Stimulated activated CD8-positive, alpha-beta memory T cell treated with anti-CD3 and anti-CD28 coated beads, Interleukin-12 subunit alpha, Interleukin-12 subunit beta, amount 100 ng/mL, for 1 hour (primary cell): ENCODE measurements at places on chromosomes 11 and 22.
A peak's percentile ranks its signal among the peaks of the same experiment; 100 is the strongest.

DNA sequence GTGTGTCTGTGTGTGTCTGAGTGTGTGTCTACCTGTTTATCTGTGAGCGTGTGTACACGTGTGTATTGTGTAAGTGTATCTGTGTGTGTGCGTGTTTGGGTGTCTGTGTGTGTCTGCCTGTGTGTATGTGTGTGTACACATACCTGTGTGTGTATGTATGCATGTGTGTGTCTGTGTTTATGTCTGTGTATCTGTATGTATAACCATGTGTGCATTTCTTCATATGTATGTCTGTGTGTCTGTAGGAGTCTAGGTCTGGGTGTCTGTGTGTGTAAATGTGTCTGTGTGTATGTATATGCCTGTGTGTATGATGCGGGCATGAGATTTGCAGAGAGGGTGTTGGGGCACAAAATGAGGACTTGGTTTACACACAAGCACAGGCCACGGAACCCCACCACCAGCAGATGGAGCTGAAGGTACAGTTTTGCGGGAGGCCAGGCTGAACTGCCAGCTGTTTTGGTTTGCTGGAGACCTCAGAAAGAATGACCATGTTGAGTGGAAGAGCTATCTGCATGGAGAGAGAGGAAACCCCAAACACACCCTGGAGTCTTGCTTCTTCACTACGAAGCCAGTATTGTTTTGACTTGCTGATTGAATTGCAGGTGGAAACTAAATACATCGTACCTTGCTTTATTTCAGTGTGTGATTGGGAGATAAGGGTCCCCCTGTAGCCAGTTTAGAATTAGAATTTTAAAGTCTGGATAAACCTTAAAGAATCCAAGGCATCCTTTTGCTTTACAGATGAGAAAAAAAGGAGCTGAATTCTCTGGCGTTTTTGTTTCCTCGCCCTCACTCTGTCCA is 497.2 kb downstream of the NTM start:
- no peak for DNase-seq

DNA sequence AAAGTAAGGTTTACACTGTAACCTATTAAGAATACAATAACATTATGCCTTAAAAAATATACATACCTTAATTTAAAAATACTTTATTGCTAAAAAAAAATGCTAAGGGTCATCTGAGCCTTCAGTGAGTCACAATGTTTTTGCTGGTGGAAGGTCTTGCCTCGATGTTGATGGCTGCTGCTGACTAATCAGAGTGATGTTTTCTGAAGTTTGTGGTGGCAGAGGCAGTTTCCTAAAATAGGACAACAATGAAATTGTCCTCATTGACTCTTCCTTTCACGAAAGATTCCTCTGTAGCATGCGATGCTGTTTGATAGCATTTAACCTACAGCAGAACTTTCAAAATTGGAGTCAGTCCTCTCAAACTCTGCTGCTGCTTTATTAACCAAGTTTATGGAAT is 97.6 kb downstream of the FAT3 start:
- DNase-seq = no peak

- DNase-seq = no peak
Observed at GRCh38 chr22:36244522-36245391, 5.4 kb upstream of the APOL2 start.

DNA sequence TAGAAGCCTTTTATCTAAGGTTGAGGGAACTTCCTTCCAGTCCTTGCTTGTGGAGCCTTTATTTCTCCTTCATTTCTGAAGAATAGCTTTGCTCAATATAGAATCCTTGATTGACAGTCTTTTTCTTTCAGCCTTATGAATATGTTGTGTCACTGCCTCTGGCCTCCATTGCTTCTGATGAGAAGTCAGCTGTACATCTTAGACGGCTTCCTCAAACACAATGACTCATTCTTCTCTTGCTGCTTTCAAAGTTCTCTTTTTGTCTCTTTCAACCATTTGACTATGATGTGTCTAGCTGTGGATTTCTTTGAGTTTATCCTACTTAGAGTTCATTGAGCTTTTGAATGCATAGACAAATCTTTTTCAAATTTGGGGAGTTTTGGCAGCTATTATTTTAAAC is 893.2 kb downstream of the BRD1 start:
- no peak for DNase-seq

GRCh38 chr11:118319337-118319707 is 14.8 kb downstream of the CD3E start:
- no peak for DNase-seq

- no peak for DNase-seq
Observed at GRCh38 chr11:107265591-107266121, 192.0 kb downstream of the CWF19L2 start.

- DNase-seq = no peak
Observed at GRCh38 chr11:122007601-122008071, 108.4 kb downstream of the BLID start.

DNA sequence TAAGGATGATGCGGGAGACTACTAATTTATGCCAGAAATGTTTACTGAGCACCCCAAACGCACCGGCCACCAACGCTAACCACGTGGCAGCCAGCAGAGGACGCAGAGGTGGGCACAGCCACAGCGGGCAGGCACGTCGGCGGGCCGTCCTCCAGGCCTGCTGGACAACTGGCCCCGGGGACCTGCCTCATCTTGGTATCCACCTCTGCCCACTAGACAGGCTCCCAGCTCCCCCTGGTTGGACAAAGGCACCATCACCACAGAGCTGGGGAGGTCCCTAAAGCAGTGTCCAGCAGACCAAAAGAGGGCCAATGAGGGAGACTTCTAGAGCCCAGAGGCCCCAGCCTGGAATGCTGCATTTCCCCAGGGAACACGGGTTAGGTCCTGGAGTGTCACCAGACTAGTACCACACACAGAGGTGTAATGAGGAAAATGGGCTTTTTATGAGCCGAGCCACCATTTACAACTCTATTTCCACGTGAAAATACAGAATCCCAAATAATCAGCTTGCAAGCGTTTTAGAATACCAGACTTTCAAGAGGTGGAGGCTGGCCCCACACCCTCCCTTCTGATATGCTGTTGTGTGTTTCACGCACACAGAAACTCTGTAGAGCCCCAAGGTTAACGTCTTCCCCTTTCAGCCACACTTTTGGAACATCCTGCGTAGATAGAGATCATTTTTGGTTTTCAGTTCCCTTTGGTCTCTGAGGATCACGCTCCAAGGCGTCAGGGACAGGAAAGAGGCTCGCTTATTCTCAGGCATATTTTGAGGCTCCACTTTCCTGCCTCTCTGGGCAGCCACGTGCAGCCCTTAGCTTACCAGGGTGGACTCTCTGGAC is 23.7 kb upstream of the BID start:
- no peak for DNase-seq

- DNase-seq = no peak
Observed at GRCh38 chr22:44928711-44929358, 81.0 kb downstream of the PHF21B start.

GRCh38 chr11:76083563-76084451 is 122.5 kb downstream of the WNT11 start:
- DNase-seq = no peak

- DNase-seq = no peak
Observed at GRCh38 chr11:64546600-64546999, 44.4 kb upstream of the SLC22A12 start.

DNA sequence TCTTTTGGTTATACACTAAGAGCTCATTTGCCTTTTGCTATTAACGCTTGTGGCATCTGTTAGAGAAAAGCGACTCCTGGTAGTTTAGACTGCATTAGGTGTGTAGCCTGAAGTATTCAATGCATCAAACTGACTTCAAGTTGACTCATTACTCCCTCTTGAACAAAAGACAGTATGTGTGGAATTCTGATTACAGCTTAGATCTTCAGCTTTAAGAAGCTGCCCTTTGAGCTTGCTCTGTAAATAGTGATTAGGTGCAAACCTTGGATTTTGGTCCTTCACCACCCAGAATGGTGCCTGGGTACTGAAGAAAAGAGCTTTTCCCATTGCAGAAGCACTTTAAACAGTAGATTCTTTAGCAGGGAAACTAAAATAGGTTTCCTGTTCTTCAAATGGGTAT is 62.1 kb downstream of the FAT3 start:
- no peak for DNase-seq

DNA sequence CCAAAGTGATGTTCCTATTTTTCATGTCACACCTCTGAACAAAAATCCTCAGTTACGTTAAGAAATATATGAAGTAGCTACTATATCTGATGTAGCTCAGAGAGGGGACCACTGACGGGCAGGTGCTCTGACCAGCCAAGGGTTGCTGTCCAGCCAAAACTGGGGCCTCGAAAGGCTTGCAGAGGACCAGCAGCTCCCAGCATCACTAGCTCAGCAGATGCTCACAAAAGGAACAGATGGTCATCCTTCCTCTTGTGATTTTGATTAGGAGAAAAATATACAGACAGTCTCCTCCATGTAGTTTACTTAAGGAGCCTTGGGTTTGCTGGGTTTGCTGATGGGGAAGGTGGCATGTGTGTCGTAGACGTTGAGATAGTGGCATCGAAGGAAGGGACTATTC is 374.6 kb upstream of the B3GAT1 start:
- DNase-seq = no peak

- no peak for DNase-seq
Observed at GRCh38 chr11:46727952-46728658, 9.1 kb downstream of the F2 start.

- DNase-seq = no peak
Observed at GRCh38 chr22:30804626-30805025, 110.0 kb downstream of the OSBP2 start.

GRCh38 chr11:122895563-122895962 is 13.0 kb downstream of the JHY start:
- DNase-seq = no peak

DNA sequence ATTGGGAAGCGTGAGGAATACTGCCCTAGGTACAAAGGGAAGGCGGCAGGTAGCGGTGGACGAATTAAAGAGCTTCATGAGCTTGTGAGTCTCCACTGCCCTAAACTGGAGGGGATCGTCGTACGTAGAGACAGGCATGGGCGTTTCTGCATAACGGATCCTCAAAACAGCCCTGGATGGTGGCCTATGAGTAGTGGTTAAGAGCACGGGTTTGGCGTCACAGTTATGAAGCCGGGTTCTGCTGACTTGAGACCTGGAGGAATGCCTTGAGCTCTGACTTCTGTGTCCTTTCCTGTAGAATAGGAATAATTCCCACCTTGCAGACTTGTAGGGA is 335 bp downstream of the TMEM138 start:
- DNase-seq = peak; percentile 2

- DNase-seq = peak; percentile 59
Observed at GRCh38 chr11:12331239-12331874, 46.0 kb upstream of the PARVA start.

DNA sequence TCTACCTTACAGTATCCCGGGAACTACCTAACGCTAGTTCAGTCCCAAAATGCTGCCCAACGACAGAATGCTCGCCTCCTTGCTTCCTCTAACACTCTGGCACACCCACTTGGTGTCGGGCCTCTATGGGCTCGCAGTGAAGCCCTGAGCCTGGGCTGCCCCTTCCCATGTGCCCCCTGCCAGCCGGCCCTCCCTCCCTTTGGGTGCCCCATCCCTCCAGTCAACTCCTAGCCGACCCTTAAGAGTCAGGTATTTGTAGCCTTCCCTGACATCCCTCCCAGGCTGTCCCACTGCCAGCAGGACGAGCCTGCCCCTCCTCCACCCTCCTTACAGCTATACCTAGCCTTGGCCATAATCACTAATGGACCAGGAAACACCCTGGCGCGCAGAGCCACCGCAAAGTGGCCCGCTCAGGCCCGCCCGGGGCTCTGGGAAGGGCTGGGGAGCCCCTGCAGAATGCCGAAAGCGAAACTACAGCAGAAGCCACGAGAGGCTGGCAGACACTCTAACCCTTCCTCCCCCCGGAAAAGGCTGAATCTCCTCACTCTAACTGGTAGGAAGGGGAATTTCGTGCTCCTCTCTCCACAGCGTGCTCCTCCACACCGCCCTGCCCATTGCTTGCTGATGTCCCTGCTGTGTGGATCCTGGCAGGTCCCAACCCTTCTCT is 8.2 kb downstream of the CBX7 start:
- peak; percentile 35 for DNase-seq

DNA sequence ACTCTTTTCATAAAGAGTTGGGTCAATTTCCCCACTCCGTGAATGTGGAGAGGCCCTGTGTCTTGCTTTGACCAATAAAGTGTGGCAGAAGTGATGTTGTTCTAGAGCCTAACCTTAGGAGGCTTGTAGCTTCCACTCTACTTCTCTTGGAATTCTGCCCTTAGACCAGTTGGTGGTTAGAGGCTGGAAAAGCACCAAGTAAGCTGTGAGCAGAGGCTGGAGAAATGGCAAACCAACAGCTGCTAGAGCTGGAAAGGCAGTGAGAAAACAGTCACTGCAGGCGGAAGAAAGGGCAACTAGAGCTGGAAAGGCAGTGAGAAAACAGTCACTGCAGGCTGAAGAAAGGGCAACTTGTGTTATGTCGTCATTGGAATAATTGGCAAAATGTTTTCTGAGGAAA is 29.8 kb upstream of the MSANTD2 start:
- DNase-seq = no peak

GRCh38 chr22:46678785-46679700 is 58.9 kb downstream of the GRAMD4 start:
- no peak for DNase-seq

GRCh38 chr11:15453211-15453765 is 338.6 kb downstream of the INSC start:
- no peak for DNase-seq

GRCh38 chr22:41538583-41538982 is 5.7 kb downstream of the POLR3H start:
- no peak for DNase-seq

DNA sequence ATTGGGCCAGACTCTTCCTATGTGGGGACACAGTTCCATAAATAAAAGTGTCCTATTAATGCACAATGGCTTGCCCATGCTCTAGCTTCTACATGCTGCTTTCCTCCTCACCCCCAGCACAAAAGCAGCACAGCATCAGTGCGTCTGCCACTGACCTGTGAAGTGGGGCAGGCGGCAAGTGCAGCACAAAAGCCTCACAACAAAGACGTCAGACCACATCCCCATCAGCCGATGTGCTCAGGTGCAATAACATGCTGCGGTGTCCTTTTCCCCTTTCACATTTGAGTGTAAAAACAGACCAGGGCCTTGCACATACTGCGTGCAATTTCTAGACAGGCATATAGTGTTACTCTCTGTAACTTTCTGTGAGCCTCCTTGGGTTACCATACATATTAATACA is 12.8 kb downstream of the DKK3 start:
- DNase-seq = no peak

DNA sequence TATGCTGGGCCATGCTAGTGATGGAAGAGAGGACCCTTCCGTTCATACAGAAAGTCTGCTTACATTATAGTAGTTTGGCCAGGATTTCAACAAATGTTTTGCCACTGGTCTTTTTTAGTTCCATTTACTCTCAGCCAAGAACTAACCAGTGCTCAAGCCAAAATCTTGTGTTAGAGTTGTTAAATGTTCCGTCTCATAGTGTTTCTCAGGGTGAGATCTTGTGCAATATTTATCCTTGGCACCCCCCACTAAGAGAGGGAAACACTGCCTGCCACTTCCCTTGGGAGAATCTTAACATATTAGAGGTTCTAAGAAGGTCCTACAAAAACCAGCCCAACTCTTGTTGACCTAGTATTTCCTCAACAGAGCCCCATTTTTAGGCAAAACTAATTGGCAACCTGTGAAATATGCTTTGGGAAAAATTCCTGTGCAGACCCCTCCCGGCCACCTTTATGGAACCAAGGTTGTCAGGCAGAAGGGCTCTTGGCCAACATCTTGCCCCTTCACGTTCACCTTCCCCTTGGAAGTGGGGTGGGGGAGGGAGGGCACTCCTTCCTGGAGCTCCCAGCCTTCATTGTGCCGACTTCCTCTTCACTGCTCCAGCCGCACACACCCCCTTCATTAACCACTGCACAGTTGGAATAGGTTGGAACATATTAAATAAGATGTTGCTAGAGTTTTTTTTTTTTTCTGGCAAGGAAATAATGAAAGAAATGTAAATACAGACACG is 173.2 kb upstream of the SORL1-AS1 start:
- DNase-seq = no peak

GRCh38 chr22:36797911-36798673 is 18.7 kb downstream of the PVALB start:
- no peak for DNase-seq
